Central memory CD8-positive, alpha-beta T cell (primary cell): ENCODE measurements at places on chromosomes 6 and 20.

- H3K4me3 ChIP-seq = peak overlapping the region; percentile 48
- no peaks in the 10 kb centered on the region for H3K27me3 ChIP-seq
- H3K4me1 ChIP-seq = peaks cover 33% of the 10 kb centered on the region
Measured at GRCh38 chr6:40477246-40478126, 109.7 kb downstream of the LRFN2 start.

DNA sequence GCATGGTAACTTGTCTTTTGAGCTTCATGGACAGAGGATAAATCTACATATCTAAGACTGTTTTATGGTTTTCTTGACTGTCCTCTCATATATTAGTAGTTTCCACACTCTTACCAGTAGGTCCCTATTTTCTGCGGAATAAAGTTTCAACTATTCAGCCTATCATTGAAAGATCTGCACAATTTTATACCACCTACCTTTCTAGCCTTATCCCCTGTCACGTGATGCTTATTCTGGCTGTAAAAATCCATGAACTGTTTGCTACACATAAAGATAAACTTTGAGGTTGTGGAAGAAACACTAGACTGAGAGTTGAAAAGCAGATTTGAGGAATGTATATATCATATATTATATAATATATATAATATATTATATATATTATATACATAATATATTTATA is 423.8 kb downstream of the TENT5A start:
- no peak overlapping the region for H3K4me3 ChIP-seq
- no peak overlapping the region for H3K27ac ChIP-seq
- H3K36me3 ChIP-seq = no peaks in the 10 kb centered on the region
- H3K27me3 ChIP-seq = no peaks in the 10 kb centered on the region

GRCh38 chr6:87494761-87495422 is 22.1 kb downstream of the SLC35A1 start:
- no peaks in the 10 kb centered on the region for H3K27me3 ChIP-seq
- H3K4me1 ChIP-seq = peaks cover 5% of the 10 kb centered on the region
- peaks cover 4% of the 10 kb centered on the region for H3K36me3 ChIP-seq
- no peak overlapping the region for H3K4me3 ChIP-seq
- H3K27ac ChIP-seq = no peak overlapping the region
- no peak for DNase-seq

- H3K4me3 ChIP-seq = no peak overlapping the region
- no peaks in the 10 kb centered on the region for H3K36me3 ChIP-seq
- no peaks in the 10 kb centered on the region for H3K4me1 ChIP-seq
- H3K27me3 ChIP-seq = peaks cover 17% of the 10 kb centered on the region
- no peak for DNase-seq
- H3K27ac ChIP-seq = no peak overlapping the region
Measured at GRCh38 chr6:131042664-131043063, 20.4 kb downstream of the EPB41L2 start.

- H3K36me3 ChIP-seq = no peaks in the 10 kb centered on the region
- no peak for DNase-seq
- no peaks in the 10 kb centered on the region for H3K27me3 ChIP-seq
- no peaks in the 10 kb centered on the region for H3K4me1 ChIP-seq
- no peak overlapping the region for H3K4me3 ChIP-seq
- no peak overlapping the region for H3K27ac ChIP-seq
Measured at GRCh38 chr20:40294175-40294574, 394.9 kb downstream of the MAFB start.

GRCh38 chr6:111743360-111743759 is 129.9 kb downstream of the FYN start:
- peaks cover 81% of the 10 kb centered on the region for H3K36me3 ChIP-seq
- DNase-seq = no peak
- no peaks in the 10 kb centered on the region for H3K27me3 ChIP-seq
- H3K4me3 ChIP-seq = peak overlapping the region; percentile 62

- H3K27me3 ChIP-seq = no peaks in the 10 kb centered on the region
- H3K4me3 ChIP-seq = no peak overlapping the region
- no peaks in the 10 kb centered on the region for H3K4me1 ChIP-seq
Measured at GRCh38 chr20:39691151-39691862, 729.2 kb downstream of the DHX35 start.

DNA sequence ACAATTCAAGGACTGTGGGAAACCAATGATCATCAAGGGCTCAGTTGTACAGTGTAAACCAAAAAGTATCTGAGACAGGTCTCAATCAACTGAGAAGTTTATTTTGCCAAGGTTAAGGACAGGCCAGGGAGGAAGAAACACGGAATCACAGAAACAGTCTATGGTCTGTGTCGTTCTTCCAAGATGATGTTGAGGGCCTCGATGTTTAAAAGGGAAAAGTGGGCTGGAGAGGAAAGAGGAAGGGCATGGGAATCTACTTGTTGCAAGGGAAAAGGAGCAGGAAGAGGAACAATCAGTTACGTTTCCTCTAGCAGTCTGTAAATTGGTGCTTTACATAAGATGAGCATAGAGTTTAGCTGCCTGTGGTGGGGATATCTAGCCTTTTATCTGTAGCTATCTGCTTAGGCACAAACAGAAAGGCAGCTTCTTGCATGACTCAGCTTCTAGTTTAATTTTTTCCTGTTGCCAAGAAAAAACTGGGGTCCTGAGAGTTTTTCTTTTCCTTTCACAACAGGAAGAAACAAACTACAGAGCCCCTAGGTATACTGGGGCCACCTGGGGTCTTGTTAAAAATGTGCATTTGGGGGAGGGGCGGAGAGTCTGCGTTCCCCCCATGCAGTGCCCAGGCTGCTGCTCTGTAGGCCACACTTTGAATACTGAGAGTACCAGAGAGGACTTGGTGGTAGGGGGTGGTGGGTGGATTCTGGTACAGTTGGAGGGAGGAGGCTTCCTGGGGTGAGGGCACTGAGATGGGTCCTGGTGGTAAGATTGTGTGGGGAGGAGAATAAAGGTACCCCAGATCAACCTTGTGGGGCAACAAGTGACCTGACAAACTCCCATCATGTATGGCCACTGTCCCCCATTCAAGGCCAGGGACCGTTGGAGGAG is 35.3 kb upstream of the EZR start:
- DNase-seq = no peak
- peaks cover 16% of the 10 kb centered on the region for H3K4me1 ChIP-seq
- H3K36me3 ChIP-seq = peaks cover 9% of the 10 kb centered on the region
- no peak overlapping the region for H3K27ac ChIP-seq
- H3K27me3 ChIP-seq = no peaks in the 10 kb centered on the region

DNA sequence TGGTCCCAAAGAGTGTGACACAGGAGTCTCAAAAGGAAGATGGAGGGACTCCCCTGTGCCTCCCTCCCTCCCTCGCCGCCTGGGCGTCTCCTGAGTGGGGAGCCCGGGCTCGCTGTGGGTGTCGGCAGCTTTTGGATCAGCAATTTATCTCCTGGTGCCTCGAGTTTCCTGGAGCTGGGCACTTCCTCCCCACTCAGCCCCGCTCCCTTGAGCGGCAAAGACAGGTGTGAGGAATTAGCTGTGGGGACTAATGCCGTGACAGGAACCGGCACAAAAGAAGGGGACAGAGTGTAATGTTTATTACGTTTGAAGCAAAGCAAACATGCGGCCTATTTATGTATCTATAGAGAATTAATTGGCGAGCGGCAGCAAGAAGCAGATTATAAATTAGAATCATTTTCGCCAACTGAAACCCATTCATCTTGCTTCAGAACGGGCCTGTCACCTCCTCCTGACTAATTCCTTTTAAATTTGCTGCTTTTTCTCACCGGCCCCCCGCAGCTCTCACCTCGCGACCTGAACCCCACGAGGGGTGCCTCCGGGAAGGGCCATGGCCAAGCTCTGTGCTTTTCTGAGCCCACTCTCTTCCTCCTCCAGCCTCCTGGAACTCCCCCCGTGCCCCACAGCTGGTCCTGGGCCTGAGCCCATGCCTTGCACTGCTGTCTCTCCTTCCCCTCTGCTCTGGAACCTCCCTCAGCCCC is 8.8 kb upstream of the CDH22 start:
- H3K4me3 ChIP-seq = no peak overlapping the region
- H3K36me3 ChIP-seq = no peaks in the 10 kb centered on the region
- peaks cover 93% of the 10 kb centered on the region for H3K27me3 ChIP-seq
- peaks cover under 1% of the 10 kb centered on the region for H3K4me1 ChIP-seq
- no peak for DNase-seq

DNA sequence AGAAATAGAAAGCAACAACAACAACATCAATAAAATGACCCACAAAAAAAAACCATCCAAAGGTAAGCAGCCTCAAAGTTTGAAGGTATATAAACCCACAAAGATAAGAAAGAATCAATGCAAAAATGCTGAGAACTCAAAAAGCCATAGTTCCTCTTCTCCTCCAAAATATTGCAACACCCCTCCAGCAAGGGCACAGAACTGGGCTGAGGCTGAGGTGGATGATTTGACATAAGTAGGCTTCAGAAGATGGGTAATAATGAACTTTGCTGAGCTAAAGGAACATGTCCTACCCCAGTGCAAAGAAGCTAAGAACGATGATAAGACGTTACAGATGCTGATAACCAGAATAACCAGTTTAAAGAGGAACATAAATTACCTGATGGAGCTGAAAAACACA is 188.8 kb upstream of the BTBD3 start:
- no peak overlapping the region for H3K27ac ChIP-seq
- no peak overlapping the region for H3K4me3 ChIP-seq
- H3K36me3 ChIP-seq = no peaks in the 10 kb centered on the region
- no peaks in the 10 kb centered on the region for H3K27me3 ChIP-seq
- DNase-seq = no peak

GRCh38 chr6:35706468-35706867 is 17.8 kb upstream of the FKBP5 start:
- no peak for DNase-seq
- H3K27me3 ChIP-seq = no peaks in the 10 kb centered on the region
- H3K27ac ChIP-seq = no peak overlapping the region
- H3K36me3 ChIP-seq = no peaks in the 10 kb centered on the region

DNA sequence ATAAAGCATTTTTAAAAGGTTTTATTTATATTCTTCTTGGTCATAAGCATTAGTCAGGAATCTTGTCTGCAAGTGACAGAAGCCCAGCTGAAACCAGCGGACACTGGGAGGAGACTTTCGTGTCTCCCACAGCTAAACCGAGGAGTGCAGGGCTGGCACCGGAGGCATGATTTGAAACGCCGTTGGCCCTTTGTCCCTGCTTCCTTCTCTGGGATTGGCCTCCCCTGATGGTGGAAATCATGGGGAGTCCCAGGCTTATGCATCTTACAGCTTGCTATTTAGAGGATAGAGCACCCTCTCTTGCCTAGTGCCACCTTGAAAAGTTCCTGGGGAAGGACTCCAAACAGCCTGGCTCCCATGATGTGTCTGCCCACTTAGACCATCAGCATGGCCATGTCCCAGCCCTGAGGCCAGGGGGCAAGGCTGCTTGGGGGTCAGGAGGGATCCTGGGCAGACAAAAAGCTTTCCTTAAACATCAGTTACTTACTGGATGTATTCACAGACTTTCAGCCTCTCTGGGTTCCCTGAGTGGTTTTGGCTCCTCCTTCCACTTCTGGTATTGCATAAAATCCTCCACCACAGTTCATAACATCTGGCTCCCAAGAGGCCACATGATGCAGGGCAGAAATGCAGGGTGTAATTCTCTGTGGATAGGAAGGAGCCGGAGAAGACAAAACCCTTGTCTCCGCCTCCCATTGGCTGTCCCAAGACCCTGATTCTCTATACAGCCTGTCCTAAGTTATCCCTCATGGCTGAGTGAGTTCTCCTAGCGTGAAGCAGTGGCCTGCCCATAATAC is 49.3 kb upstream of the INSM1 start:
- H3K4me1 ChIP-seq = no peaks in the 10 kb centered on the region
- H3K4me3 ChIP-seq = no peak overlapping the region
- no peak for DNase-seq

GRCh38 chr6:43292341-43292740 is 5.7 kb upstream of the SLC22A7 start:
- peaks cover under 1% of the 10 kb centered on the region for H3K27me3 ChIP-seq
- no peaks in the 10 kb centered on the region for H3K36me3 ChIP-seq

- peaks cover 3% of the 10 kb centered on the region for H3K36me3 ChIP-seq
- peaks cover 76% of the 10 kb centered on the region for H3K27me3 ChIP-seq
- no peak overlapping the region for H3K4me3 ChIP-seq
Measured at GRCh38 chr6:112281821-112282615, 27.7 kb upstream of the LAMA4 start.

DNA sequence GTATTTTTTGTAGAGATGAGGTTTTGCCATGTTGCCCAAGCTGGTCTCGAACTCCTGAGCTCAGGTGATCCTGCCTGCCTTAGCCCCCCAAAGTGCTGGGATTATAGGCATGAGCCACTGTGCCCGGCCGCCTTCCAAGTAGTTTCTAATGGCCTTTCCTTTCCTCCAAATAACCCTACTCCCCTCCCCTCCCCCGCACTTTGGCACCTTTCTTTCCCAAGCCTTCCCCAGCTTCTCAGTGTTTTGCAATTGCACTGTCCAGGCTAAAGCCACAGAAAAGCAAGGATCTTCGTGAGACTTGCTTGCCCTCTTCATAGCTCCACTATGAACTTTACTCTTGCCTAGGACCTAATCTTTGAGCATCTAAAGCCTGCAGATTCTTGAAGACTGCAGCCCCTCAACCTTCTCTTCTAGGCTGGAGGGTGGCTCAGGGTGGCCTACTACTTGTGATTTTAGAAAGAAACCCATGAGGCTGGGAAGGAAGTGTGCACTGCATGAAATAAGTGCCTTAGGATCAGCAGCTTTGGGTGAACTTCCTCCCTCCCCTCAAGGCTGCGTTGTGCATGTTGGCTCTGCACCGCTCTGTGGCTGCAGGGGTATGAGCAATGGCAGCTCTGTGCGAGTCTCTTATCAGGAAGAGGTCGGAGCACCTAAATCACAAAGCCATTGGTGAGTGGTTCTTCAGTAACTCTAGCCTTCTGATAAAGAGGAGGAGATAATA is 152.4 kb upstream of the SNX9 start:
- H3K27me3 ChIP-seq = no peaks in the 10 kb centered on the region
- H3K36me3 ChIP-seq = peaks cover 2% of the 10 kb centered on the region
- DNase-seq = no peak
- peaks cover 7% of the 10 kb centered on the region for H3K4me1 ChIP-seq
- no peak overlapping the region for H3K27ac ChIP-seq
- no peak overlapping the region for H3K4me3 ChIP-seq

DNA sequence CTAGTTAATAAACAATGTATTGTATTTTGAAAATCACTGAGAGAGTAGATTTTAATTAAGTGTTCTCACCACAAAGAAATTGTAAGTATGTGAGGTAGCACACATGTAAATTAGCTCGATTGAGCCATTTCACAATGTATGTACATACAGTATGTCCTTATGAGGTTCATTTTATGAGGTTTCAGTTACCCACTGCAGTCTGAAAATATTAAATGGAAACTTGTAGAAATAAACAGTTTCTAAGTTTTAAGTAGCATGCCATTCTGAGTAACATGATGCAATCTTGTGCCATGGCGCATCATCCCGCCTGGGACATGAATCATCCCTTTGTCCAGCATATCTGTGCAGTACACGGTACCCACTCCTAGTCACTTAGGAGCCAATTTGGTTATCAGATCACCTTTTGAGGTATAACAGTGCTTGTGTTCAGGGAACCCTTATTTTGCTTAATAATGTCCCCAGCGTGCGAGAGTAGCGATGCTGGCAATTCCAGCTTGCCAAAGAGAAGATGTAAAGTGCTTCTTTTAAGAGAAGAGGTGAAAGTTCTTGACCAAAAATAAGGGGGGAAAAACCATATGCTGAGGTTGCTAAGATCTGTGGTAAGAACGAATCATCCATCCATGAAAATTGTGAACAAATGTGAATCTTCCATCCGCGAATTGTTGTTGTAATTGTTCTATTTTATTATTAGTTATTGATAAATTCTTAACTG is 64.7 kb downstream of the KCNS1 start:
- peak overlapping the region; percentile 32 for H3K27ac ChIP-seq
- H3K4me3 ChIP-seq = no peak overlapping the region
- no peaks in the 10 kb centered on the region for H3K27me3 ChIP-seq

GRCh38 chr6:21158149-21158548 is 435.4 kb upstream of the SOX4 start:
- H3K27ac ChIP-seq = no peak overlapping the region
- no peaks in the 10 kb centered on the region for H3K36me3 ChIP-seq
- no peak overlapping the region for H3K4me3 ChIP-seq
- no peaks in the 10 kb centered on the region for H3K27me3 ChIP-seq

- no peak overlapping the region for H3K4me3 ChIP-seq
- H3K36me3 ChIP-seq = no peaks in the 10 kb centered on the region
- no peak overlapping the region for H3K27ac ChIP-seq
- peaks cover 51% of the 10 kb centered on the region for H3K27me3 ChIP-seq
Measured at GRCh38 chr6:167576050-167576741, 250.5 kb upstream of the AFDN start.
